ENCODE measurements at places on chromosomes 1 and 21.

GRCh38 chr1:167791281-167792187, 69.8 kb downstream of the MPZL1 start:
- peak; percentile 99 for DNase-seq

- no peak for DNase-seq
These were observed 44.9 kb downstream of the MAP3K21 start for GRCh38 chr1:233372218-233373120.

DNA sequence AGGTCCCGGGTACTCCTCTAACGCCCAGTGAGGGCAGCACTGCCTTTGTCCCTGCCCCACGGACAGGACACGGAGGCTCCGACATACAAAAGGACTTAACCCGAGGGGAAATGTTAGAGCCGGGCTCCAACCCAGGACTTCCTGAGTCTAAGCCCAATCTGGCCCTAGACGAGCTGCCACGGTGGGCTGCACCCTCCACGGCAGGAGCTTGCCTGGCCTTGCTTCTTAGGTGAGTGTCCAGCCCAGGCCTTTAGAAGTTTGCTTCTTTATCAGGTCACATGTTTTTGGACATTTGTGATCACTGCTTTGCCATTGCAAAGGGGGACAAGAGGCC, 11.0 kb upstream of the TMEM200B start:
- no peak for DNase-seq

DNA sequence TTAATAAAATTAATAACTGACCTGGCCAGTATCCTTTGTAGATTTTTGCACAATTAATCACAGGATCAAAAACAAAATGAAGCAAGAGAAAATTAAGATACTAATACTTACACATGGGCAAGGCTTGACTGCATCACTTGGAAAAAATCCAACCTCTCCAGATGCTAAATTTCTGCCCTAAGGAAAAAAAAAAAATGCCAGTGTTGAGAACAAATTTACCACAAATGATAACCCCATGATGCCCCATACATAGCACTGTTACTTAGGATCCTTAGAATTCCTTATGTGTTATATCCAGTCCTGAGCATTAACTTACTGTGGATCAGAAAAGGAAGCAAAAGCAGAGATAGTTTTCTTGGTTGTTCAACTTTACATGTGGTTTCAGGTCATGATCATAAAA, 347.5 kb downstream of the VAV3 start:
- DNase-seq, result no peak

DNA sequence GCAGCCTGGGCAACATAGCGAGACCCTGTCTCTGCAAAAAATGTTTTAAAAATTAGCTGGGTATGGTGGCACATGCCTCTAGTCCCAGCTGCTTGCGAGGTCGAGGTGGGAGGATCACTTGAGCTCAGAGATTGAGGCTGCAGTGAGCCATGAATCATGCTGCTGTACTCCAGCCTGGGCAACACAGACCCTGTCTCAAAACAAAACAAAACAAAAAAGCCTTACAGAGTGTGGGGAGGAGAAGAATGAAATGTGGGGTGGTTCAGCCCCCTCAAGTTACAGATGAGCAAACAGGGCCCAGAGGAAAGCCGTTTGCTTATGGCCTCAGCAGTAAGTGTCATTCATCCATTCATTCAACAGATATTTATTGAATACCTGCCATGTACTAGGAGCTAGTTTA, 40.7 kb downstream of the RPS6KA1 start:
- no peak for DNase-seq

GRCh38 chr1:200029035-200029821, 1.7 kb downstream of the NR5A2 start:
- DNase-seq, result no peak

- peak; percentile 98 for DNase-seq
These were observed 90.2 kb upstream of the C1orf21 start for GRCh38 chr1:184296466-184297243.

GRCh38 chr1:227654431-227654830, 80.7 kb downstream of the JMJD4 start:
- DNase-seq, result no peak
